ENCODE measurements at places on chromosomes 12 and 14. TPM values are rescaled to one million over a fixed set of nuclear protein-coding genes. Genes with fewer than 3 reads are reported as not detected.

SUOX gene
- total RNA-seq: 2.7 TPM

DNA sequence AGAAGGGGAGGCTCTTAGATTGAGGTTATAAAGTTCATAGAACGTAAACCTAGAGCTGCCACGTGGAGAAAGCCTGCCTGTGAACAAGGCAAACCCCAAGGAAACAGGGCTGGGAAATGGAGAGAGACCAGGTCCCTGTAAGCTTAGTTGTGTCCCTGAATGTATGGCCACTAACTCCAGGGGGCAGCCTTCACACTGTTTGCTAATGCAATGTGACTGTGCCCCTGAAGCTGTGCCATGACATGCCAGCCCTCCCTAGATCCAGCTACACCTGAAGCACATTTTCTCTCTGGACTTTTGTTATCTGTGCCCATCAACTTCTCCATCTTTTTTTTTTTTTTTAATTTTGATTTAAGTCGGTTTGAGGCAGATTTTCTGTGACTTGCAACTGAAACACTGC, 60.6 kb upstream of the TMCC3 start:
- H3K4me3 ChIP-seq: no peak overlapping the region
- H3K27me3 ChIP-seq: no peaks in the 10 kb centered on the region
- H3K36me3 ChIP-seq: no peaks in the 10 kb centered on the region
- peak; percentile 32 for DNase-seq
- no peak overlapping the region for H3K27ac ChIP-seq

DNA sequence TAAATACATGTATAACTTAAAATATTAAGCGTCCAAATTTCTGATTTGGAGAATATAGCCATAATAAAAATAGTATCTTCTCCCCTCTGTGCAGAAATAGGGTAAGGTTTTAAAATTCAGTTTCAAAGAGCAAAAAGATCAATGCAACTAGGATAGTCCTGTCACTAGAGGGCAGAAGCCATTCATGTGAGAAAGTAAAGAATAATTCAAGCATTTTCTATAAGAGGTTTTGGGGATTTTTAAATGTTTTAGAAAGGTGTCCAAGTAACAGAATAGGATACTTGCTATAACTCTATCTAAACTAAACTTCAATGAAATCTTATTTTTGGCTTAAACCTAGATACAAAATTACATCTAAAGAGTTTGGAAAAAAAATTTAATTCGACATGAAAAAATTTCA, 50.3 kb downstream of the ADAMTS20 start:
- no peak overlapping the region for H3K27ac ChIP-seq
- no peak overlapping the region for H3K4me3 ChIP-seq
- H3K4me1 ChIP-seq: no peaks in the 10 kb centered on the region
- H3K27me3 ChIP-seq: no peaks in the 10 kb centered on the region
- no peaks in the 10 kb centered on the region for H3K36me3 ChIP-seq

DNA sequence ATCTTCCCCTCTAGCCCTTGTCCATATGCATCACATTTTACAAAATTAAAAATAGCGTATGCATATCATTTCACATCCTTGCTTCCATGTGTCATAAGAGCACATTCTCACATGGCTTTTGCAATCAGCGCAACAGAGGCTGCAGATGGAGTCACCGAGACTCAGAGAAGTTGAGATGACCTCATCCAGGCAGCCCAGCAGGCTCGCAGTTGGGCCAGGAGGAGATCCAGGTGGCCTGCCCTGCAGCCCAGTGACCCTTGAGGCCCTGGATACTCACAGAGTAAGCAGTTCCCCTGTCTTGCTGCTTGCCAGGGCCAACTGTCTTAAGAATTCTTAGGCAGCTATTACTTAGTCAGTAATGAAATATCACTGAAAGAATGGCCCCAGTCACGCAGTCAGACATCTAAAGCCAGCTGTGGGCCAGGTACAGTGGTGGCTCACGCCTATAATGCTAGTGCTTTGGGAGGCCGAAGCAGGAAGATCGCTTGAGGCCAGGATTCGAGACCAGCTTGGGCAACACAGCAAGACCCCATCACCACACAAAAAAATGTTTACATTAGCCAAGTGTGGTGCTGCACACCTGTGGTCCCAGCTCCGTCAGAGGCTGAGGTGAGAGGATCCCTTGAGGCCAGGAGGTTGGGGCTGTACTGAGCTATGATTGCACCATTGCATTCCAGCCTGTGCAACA, 9.1 kb downstream of the CAMKK2 start:
- H3K36me3 ChIP-seq: peaks cover 5% of the 10 kb centered on the region
- H3K27ac ChIP-seq: no peak overlapping the region
- no peaks in the 10 kb centered on the region for H3K27me3 ChIP-seq
- no peak overlapping the region for H3K4me3 ChIP-seq
